ENCODE measurements at places on chromosomes 5 and 9.
A peak's percentile ranks its signal among the peaks of the same experiment; 100 is the strongest.

GRCh38 chr5:138737494-138738265 lies 15.5 kb upstream of the CTNNA1 start:
- no peak for DNase-seq

GRCh38 chr9:112278152-112278551 lies 55.3 kb downstream of the PTBP3 start:
- DNase-seq: no peak

- DNase-seq: no peak
Observed at GRCh38 chr9:3507395-3508077, 18.3 kb downstream of the RFX3 start.

- no peak for DNase-seq
Observed at GRCh38 chr5:142722146-142722545, 36.3 kb upstream of the FGF1 start.

GRCh38 chr5:117394506-117395157 lies 820.0 kb upstream of the SEMA6A start:
- no peak for DNase-seq

- peak; percentile 85 for DNase-seq
Observed at GRCh38 chr5:178249191-178249989, 16.8 kb upstream of the PHYKPL start.

- no peak for DNase-seq
Observed at GRCh38 chr9:137176302-137177182, 4.7 kb upstream of the TMEM210 start.

- no peak for DNase-seq
Observed at GRCh38 chr9:99262949-99263418, 40.9 kb downstream of the SEC61B start.

DNA sequence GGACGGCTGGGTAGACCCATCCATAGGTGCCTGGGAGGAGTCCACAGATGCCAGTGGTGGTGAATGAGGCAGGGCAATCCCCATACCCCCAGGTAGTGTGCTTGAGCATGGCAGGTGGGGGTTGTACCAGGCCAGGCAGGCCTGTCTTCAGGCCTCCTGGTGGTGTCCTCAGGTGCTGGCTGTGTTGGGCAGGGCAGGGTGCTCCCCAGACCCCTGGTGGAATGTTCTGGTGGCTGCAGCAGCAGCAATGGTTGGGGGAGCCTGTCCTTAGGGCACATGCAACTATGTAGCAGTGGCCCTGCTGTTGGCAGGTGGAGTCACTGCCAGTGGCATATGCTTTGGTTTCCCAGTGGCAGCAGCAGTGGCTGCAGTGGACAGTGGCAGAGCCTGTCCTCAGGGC lies 10.0 kb downstream of the ALG2 start:
- no peak for DNase-seq

DNA sequence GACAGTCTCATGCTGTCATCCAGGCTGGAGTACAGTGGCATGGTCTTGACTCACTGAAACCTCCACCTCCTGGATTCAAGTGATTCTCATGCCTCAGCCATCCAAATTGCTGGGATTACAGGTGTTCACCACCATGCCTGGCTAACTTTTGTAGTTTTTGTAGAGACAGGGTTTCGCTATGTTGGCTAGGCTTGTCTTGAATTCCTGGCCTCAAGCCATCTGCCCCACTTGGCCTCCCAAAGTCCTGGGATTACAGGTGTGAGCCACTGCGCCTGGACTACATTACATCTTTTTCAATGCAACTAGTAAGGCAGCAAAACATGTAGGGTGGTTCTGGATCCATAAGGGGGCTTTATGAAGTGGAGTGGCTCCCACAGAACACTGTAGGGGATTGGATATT lies 29.6 kb upstream of the RASGEF1C start:
- no peak for DNase-seq

- no peak for DNase-seq
Observed at GRCh38 chr9:83291196-83291595, 228.3 kb upstream of the RASEF start.

GRCh38 chr5:157387683-157388093 lies 72.3 kb upstream of the NIPAL4 start:
- peak; percentile 93 for DNase-seq

GRCh38 chr9:78238046-78239038 lies 2.5 kb downstream of the CEP78 start:
- DNase-seq: no peak

GRCh38 chr5:168988699-168989098 lies 312.2 kb downstream of the SLIT3 start:
- DNase-seq: no peak

- no peak for DNase-seq
Observed at GRCh38 chr5:178430186-178431062, 159.8 kb downstream of the COL23A1 start.

GRCh38 chr9:136259517-136259813 lies 13.9 kb upstream of the QSOX2 start:
- no peak for DNase-seq

DNA sequence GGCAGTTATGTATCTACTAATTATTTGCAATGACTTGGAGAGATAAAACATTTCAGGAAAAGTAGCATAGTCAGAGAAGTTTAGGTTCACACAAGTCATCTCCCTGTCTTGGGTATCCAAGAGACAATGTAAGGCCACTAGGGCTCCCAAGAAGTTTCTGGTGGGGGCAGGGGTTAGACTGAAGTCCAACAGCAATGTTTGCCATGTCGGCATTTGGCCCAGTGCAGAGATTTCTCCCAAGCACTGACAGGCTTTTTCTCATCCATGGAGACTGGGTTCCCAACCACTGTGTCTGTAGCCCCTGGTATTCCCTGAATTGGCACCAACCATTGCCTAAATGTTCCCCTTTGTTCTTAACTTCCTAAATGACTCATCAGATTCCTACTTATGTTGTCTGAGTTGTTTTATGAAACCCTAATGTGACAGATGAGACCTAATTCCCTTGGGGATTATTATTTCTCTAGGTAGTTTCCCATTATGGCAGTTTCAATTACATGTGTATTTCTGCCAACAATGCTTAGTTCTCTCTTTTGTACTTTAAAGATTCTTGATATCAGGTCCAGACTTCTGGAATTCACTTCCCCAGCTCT lies 103.6 kb upstream of the EGFLAM start:
- DNase-seq: no peak

DNA sequence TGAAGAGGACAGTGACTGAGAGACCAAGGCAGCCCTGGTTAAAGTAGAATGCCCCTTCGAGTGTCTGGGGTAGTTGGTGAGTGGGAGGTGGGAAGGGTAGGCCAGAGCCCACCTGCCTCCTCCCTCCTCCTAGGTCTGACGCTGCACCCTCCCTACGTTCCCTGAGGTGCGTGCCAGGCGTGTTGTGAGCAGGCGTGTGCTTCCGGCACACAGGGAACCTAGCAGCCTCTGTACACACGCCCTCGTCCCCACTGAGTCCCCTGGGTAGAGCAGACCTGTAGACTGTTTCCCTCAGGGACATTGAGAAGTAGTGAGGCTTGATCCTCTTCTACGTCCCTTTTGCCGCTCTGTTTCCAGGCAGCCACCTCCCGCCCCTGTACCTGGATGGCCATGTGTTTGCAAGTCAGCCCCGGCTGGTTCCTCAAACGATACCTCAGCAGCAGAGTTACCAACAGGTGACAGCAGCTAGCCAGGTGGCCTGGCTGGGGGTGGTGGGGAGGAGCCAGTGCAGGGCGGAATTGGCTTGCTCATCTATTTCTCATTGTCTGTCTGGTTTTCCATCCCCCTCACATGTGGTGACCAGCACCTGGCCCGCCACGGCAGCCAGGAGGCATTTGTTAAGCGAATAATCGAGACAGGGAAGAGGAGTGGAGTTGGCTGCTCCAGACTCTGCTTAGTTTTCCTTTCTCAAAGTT lies 16.8 kb upstream of the POMT1 start:
- DNase-seq: no peak

DNA sequence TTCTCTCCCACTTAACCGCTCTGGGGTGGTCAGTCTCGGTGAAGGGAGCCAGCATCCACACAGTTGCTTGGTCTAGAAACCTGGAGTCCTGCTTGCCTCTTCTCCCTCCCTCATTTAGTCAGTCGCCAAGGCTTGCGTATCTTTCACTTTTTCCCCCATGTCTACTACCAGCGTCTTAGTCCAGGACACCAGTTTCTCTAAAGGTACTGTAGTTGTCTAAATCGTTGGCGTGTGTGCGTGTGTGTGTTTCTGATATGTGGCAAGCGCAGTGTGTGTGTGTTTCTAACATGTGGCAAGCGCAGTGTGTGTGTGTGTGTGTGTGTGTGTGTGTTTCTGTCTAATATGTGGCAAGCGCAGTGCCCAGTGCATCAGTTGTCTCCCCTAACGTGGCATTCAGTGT lies 641 bp downstream of the ATP6V1G1 start:
- DNase-seq: peak; percentile 21

GRCh38 chr5:113379936-113380806 lies 54.6 kb downstream of the TSSK1B start:
- no peak for DNase-seq

DNA sequence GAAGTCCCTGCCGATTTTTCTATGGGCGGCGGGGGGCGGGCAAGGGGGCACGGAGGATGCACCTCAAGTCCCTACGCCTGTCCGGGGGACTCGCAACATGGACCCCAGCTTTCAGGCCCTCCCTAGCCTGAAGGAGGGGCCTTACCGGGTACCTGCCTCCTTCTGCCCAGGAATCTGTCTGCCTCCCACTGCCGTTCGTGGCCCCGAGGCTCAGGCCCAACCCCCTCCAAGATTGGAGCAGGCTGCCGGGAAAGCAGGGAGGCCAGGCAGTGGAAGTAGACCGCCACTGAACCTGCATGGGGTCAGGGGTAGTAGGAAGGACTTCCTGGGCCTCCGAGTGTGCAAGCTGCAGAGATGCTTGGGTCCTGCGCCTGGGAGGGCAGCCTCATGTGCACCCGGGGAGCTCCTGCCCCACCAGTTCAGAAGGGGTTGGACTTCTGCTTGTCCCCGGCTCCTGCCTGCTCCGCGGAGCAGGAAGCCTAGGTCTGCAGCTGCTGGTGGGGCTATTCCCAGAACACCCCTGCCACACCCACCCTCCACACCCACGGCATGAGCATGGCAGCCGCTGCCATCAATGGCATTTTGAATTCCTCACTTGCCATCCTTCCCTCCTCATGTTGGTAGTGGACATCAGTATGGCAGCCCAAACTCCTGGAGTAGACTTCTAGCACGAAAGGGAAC lies 1312.7 kb upstream of the ACO1 start:
- no peak for DNase-seq

- DNase-seq: no peak
Observed at GRCh38 chr5:154898210-154898609, 39.8 kb downstream of the CNOT8 start.
